Fibroblast of skin of back (primary cell): ENCODE measurements at places on chromosomes 3 and 15.

DNA sequence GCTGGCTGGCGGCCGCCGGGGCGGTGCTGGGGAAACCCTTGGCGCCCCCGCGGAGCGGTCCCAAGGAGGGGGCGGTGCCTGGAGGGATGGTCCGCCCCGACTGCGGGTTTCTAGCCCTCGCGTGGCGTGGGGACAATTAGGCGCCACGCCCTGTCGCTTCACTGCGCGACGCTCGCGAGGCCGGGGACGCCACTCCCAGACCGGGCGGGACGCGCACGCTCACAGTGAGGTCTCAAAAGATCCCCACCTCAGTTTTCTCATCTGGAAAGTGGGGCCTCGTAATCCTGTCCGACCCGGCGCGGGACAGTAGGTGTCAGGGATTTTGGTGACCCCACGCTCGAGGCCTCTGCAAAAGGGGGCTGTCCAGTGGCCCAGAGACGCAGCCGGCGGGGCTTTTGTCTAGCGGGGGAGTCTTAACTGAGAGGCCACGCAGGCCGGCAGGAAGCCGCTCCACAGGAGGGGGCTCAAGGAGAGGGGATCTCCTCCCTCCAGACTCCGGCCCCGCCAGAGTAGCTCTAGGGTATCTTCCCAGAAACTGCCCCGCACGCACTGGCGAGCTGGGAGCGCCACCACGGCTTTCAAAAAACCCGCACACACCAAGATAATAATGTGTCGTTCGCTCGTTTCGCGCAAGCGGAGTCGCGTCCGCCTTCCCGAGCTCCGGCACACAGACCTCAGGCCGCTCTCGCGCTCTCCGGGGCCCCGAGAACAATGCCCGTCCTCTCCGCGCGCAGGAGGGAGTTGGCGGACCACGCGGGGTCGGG, 710 bp upstream of the CLK3 start:
- peak; percentile 82 for DNase-seq

GRCh38 chr3:140752499-140752898, 74.6 kb downstream of the TRIM42 start:
- no peak for DNase-seq

GRCh38 chr3:32913790-32914446, 37.5 kb upstream of the CCR4 start:
- peak; percentile 3 for DNase-seq

DNA sequence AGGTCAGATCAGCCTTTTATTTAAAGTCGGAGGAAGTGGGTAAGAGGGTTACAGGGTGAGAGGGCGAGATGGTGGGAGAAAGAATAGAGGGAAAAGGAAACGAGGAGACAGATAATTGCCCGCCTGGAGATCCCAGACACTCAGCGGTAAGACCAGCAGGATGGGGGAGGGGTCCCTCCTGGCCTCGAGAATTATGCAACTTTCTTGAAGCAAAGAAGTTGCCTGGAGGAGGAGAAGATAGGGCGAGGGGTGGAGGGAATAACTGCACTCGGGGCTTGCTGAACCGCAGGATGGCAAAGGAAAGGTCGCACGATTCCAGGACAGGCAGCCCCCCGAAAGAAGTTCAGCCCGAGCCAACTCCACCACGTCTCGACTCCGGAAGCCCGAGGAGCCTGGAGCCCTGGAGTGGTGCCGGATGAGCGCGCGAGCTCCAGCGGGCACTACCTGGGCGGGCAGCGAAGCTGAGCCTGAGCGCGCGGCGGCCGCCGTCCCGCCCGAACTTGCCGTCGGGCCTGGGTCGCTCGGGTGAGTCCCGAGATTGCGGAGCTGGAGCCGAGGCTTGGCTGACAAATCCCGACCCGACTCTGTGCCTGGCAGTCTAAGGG, 402 bp downstream of the WWTR1 start:
- peak; percentile 58 for DNase-seq

GRCh38 chr15:29014493-29014892, 128.7 kb downstream of the APBA2 start:
- no peak for DNase-seq

DNA sequence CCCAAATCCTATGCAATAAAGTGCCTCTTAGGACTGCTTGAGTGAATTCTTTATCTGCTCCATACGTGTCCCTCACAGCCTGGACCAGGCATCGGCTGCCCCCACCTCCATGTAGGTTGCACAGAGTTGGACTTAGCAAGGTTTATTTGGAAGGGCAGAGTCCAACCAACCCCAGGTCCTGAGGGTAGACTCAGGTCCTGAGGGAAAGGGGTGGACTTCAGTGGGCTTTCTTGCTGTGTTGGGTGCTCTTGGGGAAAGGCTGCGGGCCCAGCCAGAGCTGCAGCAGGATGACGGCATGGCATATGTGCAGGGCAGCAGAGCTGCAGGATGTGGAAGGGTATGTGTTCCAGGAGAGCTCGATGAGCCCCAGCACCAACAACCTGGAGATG, 6.5 kb downstream of the ALG3 start:
- no peak for DNase-seq

DNA sequence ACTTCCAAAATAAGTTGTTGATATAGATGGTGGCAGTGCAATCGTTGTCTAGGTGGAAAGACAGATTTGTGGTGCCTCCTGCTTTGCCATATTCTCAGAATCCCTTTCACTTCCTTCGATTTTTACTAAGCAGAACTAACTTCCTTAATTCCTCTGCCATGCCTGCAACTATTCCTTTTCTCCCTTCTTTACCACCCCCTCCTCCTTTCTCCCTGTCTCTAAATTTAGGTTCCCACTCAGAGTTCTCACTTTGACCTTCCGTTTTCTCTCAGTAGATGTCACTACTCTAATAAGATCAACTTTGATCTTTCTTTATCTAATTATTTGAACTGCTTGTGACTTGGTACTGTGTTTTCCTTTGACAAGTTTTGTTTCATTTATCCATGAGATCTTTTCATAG, 351.2 kb downstream of the LPP start:
- DNase-seq: no peak

DNA sequence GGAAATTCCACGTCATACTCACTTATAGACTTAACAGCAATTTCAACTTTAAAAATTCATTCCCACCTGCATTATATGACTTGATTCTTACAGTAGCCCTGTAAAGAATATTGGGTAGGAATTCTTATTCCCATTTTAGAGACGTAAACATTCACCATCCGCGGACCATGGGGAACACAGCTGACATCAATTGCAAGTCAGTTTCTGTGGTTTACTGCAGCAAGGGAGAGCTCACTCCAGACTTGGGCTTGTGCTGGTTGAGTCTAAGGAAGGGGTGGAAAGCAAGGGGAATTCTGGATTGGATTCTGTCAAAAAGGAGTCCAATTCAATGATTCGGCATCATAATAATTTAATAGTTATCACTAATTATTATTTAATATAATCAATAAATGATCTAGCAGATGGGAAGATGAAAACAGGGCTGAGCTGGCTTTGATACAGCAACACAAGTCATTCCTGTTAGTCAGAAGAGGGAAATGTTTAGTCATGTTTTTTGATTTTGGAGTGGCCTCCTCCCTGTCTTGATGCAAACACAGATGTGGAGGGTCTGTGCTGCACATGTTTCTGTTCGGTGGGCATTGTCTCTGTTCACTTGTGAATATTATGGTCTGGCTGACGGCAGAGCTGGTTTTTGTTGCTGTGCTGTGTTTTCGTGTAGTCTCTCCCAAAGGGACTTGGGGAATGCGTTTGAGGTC, 9.7 kb downstream of the LIPC start:
- peak; percentile 82 for DNase-seq

- no peak for DNase-seq
These were observed 17.5 kb downstream of the CHRM5 start for GRCh38 chr15:33985751-33986150.

GRCh38 chr3:107662586-107662985, 139.8 kb downstream of the BBX start:
- no peak for DNase-seq

DNA sequence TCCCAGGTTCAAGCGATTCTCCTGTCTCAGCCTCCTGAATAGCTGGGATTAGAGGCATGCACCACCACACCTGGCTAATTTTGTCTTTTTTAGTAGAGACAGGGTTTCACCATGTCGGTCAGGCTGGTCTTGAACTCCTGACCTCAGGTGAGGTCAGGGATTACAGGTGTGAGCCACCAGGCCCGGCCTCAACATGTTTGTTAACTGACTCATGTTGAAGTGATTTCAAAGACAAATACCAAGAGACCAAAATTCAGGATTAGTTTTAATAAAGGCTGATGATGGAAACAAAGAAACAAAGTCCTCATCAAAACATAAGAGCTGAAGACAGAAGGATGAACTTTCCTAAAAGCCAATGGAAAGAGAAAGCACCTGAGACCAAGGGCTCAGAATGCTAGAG, 36.5 kb downstream of the SLC12A6 start:
- DNase-seq: no peak

GRCh38 chr3:187746442-187747281, 1.4 kb upstream of the BCL6 start:
- DNase-seq: no peak

DNA sequence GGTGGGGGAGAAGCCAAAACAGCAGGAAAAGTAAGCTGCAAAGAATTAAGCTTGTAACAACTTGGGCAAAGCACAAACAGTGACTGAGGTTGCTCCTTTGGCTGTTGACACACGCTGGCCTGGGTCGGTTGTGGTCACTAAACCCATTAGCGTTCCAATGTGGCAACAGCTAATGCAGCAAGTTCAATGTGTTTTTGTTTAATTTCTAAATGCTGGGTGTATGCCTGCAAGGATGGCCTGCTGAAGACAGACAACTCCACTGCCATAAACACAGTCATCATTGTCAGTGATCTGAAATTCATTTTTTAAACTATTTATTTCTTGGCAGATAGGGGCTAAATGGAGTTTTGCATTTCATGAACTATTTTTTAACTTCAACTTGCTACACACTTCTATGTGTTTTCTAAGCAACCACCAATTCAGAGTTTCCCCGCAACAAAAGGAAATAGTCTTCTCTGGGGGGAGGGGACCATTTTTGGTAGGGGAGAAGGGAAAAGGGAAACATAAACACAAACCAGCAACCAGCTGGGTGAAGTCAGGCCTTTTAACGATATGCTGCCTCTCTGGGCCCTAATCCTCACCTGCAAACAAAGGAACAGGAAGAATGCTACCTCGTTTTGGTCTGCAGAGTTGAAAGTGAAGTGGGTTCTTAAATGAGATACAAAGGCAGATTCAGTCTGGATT, 34.8 kb upstream of the WNT5A start:
- DNase-seq: peak; percentile 38

DNA sequence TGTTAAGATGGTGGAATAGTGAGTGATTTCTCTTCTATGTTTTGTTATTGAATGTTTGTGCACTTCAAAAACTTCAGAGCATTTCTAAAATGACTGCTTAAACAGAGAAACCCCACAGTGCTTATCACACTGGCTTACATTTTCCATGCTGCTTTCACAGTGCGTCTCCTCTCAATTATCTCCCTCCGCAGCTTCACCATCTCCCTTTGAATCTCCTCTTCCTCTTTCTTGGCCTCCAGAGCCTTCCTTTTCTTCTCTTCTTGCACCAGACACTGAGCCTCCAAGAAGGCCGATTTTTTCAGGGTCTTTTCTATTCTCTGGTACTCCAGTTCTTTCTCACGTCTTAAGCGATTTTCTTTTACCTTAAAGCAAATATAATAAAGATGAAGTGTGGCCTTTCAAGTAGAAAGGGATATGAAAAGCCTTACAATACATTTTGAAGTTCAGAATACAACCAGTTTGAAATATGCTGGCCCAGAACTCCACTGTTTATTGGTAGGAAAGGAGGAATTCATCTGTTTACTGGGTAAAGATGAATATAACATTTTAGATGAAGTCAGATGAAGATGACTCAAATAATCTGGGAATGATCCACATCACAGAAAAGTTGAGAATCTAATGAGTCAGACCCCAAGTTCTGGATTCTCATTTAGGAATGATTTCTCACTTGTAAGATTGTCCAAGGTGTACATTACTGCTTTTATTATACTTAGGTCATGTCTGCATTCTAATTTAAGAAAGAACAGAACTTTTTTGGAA, 21.4 kb downstream of the CCDC191 start:
- DNase-seq: peak; percentile 8

GRCh38 chr3:197380786-197381185, 82.4 kb upstream of the DLG1 start:
- DNase-seq: no peak

DNA sequence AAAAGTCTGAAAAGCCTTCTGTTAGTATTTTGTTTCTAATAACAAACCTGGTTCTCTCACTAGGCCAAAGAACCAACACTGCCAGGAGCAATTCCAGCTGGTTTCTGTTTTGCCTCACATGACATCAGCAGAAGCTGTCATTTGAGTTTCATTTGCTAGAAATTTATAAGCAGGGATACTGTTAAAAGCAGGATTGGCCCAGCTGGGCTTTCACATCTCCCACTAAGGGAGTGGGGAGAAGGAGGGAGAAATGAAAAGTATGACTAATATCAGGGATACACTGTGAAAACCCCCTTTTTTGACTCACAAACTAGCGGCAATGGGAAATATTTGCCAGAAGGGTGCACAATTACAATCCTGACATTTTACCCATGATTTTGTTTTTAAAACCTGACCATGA, 5.3 kb downstream of the CCDC80 start:
- DNase-seq: peak; percentile 66

DNA sequence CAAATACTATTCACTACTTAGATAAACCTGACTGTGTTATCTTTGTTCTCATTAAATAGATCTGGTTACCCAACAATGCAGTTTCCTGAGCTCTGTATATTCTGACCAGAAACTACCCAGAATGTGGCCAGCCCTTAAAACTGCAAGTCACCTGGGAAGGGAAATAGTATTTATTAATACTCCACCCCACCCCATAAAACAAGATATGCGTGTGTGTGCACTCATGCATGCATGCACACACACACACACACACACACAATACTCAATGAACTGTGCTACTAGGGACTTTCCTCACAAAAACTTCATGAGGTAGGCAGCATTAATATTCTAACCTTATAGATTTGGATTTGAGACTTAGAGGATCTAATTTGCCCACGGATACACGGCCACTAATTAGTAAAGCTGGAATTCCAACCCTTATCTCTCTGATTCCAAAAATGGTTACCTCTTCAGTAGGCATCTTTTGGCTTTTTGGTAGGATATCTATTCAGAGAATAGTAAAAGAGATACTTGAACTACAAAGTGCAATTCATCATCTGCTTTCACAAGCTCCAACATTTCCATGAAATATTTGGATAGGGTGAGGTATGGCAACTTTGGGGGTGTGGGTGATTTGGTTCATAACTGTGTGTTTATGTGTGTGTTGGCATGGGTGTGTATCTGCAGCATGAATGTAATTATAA, 197.0 kb upstream of the CFAP20DC start:
- DNase-seq: no peak

DNA sequence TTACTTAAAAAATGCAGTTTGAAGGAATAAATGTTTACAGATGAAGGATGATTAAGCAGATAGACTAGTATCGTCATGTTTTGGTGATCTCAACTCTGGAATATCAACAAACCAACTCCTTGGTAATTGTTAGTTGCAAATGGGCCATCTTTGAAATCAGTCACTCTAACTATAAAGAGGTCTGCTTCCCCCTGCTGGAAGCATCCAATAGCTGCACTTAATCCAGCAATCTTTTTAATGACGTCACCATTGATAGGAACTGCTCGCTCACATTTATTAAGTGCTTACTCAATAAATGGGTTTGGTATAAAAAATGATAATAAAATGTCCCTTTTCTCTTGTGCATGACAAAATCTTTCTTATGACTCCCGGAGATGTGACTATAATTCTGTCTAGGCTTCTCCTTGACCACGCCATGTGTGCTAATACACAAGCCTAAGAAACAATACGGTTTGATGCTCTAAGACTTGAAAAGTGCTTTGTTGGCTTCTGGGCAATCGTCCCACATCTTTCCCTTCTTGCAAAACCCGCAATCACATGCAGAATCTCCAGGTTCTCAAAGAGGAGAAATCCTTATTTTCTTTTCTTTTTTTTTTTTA, 227.6 kb upstream of the POU1F1 start:
- DNase-seq: peak; percentile 74
